ENCODE measurements at places on chromosomes 7 and 10. TPM values are rescaled to one million over a fixed set of nuclear protein-coding genes. Genes with fewer than 3 reads are reported as not detected.

DNA sequence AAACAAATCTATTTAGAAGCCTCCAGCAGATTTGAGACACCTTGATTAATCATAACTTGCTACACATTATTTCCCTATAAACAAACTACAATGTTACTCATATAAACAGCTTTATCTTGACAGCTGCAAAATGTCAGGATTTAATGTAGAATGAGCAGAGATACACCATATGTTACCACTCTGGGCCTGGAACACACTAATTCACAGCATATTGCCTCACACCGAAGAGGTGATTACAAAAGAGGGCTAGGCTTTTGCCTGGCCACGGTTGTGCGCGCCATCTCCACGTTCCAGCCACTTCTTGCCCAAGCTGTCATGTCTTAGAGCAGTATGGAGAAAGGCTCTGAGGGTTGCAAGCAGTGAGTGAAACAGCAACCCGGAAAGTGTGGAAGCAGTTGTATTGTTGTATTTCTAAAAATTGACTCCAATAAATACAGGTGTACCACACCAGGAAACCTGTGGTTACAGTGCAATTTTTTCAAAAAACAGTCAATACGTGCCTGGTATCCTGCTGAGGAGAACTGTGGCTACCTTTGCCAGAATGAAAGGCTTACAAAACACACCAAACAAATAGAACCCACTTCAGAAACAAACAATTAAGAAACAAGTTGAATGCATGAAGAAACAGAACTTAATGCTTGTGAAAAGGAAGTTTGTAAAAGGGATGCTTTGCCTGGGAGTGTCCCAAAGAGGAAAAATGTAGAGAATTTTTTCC is 498.1 kb downstream of the PLXNA4 start:
- DNase-seq = no peak
- no peak overlapping the region for H3K27ac ChIP-seq
- H3K4me1 ChIP-seq = no peaks in the 10 kb centered on the region
- peaks cover 20% of the 10 kb centered on the region for H3K27me3 ChIP-seq
- H3K4me3 ChIP-seq = no peak overlapping the region

Gene RBM17
- total RNA-seq = 124 TPM

DNA sequence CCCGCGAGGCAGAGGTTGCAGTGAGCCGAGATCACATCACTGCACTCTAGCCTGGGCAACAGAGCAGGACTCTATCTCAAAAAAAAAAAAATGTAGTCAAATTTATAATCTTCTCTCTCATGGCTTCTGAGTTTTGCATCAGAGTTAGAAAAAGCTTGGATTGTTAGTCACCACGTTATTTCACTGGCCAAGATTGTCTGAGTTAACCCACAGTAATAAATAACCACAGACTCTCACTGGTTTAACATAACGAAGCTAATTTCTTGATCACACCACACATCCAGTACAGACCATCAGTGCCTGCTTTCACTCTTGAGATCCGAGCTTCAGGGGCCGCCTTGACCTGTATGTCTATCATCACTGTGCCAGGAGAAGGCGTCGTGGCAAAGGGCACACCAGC is 116.8 kb upstream of the JCAD start:
- DNase-seq = no peak
- no peaks in the 10 kb centered on the region for H3K36me3 ChIP-seq
- H3K4me1 ChIP-seq = no peaks in the 10 kb centered on the region

DNA sequence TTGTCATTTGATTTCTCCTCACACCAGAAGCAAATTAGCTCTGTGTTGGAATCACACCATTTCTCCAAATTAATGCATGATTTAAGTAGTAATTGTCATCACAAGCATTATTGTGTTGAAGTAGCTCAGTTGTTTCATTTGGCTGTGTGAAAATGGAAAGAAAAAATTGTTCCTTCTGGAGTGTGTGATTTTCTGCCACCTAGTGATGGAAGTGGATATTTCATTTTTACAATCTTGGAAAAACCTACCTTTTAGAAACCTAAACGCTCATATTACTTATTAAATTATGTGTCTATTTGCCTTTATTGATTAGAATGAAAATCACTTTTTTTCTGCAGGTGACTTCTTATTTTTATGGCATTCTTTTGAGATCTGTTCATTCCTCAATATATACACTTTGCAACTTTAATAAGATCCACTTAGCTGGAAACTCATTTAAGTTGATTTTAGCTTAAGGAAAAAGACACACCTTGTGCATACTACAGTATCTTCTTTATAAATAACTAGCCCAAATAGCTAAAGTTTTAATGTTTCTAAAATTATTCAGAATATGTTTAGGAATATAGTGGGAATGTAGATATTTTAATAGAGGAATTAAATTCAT is 50.0 kb downstream of the SRI start:
- H3K27me3 ChIP-seq = no peaks in the 10 kb centered on the region
- no peak overlapping the region for H3K27ac ChIP-seq
- no peak overlapping the region for H3K4me3 ChIP-seq
- no peaks in the 10 kb centered on the region for H3K36me3 ChIP-seq
- H3K4me1 ChIP-seq = no peaks in the 10 kb centered on the region
- DNase-seq = no peak

Measured in T-cell (primary cell).